DMS 273 treated with DMSO at 0.1 percent for 48 hours (cell line): ENCODE measurements at places on chromosomes 2 and 18.

DNA sequence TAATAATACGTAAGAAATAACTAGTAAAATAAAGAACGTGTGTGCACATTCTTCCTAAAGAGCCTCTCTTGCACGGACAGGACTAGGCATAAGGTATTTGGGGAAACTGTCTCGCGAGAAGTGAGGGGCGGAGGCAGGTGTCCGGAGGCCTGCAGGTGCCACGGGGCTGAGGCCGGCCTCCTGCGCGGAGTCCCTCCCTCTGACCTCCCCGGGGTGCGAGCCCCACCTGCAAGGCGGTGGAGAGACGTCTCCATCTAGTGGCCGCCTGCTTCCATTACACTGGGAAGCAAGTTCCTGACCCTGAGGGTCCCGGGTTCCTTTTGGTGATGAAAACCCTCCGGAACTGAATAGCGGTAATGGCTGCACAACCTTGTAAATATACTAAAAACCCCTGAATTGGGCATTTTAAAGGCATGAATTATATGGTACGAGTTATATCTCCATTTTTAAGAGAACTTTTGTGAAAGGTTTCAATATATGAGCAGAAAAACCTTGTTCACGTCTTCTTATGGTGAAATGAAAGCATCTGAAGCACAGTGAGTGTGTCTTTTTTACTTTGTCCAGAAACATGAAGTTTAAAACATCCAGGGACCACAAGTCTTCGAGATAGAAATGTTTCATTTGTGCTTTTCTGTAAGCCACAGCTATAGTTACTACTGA is 35.5 kb upstream of the CTDP1 start:
- peak; percentile 16 for DNase-seq

DNA sequence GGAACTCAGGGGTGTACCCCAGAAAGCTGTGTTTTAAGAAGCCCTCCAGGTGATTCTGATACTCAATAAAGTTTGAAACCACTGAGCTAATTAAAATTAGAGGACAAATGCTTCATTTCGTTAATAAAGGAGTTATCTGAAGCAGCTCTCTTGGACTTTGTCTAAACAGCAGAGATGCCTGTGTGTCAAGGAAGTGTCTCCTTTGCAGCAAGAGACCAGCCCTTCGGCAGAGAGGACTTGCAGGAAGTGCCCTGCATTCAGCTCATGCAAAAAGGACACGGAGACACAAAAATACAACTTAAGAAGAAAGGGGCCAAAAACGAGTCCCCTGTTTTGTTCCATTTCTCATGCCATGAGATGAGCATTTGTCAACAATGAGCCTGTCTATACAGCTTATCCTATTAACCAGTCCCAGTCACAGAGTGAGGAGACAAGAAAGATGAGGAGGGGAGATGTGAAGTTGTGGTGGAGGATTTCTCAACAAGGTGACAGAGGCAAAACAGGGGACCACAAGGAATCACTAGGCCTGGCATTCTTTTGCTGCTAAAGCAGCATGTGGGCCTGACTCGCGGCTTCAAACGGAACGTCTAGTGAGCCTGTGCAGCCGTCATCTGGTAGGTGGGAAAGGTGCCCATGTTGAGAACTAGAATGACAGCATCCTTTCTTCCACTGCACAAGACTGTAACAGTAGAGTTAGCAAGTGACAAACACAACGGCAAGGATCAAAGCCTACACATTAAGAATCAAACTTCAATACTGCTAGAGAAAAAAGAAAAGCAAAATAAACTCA is 152.3 kb downstream of the ANTXR1 start:
- DNase-seq: no peak

GRCh38 chr2:146950361-146950760 is 894.5 kb upstream of the ACVR2A start:
- no peak for DNase-seq

DNA sequence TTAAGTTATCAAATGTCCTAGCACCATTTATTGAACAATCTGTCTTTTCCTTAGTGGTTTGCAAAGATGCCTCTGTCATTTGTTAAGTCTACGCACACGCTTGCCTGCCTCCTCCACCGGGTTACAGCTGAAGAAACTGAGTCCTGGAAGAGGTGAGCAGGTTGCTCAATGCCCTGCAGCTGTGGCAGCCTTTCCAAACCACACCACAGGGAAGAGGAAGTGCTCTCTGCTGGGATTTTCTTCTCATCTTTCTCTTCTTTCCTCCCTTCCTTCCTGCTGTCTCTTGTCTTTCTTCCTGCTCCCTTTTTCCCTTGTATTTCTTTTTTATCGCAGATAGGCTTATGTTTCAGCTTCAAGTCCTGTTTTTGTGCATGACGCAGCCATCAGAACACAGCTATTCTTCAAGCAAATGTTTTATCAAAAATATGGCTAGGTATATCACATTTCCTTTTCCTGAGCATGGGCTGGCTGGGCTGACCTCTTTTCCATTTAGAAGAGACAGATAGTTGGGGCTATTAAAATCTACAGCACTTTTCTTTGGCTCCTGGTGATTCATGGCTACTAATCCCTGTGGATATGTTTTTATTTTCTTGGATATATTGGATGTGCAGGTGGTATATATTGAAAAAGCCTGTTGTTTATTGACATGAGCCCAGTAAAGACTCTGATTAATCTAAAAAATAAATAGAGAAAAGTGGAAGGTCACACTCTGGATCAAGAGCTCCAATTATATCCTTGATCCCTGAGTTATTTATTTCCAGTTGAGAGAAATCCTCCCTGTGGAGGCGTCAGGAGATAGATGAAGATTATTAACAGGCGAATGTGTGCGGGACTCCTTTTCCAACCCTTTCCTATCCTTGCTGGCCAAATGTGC is 214.6 kb downstream of the TSN start:
- DNase-seq: no peak

DNA sequence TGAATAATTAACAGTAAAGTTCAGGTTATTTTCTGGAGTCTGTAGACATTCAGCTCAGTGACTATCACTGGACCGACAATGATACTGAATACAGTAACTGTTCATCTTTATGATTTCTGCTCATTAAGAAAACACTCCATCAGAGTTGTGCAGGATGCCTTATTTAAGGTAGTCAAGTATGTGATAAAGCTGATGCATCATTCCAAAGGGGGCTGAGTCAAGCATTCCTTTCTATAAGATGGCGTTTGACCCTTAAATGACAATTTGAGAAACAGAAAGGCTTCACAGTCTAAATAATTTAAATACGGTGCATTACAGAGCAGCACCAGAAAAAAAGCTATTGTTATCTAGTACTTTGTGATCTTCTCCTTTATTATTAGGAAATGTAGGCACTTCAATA is 131.1 kb downstream of the CDH2 start:
- no peak for DNase-seq

GRCh38 chr2:241272303-241273209 is 42.9 kb downstream of the HDLBP start:
- no peak for DNase-seq

- DNase-seq: no peak
Observed at GRCh38 chr18:26502823-26503222, 45.5 kb downstream of the KCTD1 start.

DNA sequence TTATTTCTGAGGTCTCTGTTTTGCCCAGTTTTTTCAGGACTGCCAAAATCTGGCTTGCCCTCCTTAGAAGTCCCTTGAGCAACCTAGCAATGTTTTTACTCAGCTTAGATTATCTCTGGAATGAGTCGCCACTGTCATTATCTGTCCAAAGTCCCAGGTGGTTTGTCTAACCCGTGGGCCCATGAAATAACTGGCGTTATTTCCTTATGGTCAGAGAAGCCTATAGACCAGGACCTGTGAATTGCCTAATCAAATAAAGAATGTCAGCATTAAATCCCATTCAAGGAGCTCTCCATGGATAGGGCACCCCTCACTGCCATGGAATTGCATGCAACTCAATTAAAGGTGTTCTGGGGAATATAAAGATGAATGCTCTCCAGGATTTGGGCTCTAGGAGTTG is 373.9 kb downstream of the SETBP1 start:
- DNase-seq: no peak

- DNase-seq: no peak
Observed at GRCh38 chr18:32019251-32019948, 775 bp downstream of the RNF125 start.

DNA sequence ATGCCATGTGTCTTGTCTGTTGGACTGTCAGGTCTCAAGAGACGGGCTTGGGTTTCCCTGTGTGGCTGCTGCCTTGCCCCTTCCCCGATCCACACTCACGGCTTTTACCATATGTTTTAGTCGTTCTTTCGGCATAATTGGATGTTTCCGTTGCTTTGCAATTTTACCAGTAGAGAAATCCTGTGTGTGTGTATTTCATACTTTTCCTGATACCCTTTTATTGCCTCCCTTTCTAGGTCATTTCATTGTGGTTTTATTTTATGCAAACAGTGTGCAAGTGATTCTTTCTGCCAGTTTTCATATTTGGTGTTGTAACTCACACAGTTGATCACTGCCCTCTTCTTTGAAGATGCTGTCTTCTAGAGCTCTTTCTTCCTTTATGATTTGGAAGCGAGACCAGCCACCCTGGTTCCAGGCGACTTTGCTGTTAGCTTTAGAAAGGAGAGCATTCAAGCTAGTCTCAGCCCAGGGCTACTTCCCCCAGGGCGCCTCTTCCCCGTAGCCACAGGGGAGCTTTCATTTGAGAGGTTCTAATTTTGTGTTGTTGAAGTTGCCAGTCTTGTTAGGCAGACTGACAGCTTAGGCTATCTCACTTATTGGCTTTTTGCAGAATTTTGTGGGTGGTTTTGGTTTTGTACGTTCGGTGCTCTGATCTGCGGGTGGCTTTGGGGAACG is 17.0 kb downstream of the SH3BP4 start:
- DNase-seq: no peak
